Stimulated activated CD4-positive, alpha-beta T cell treated with anti-CD3 and anti-CD28 coated beads, Interleukin-1b, Interleukin-23, amount 100 ng/mL, for 1 hour (primary cell): ENCODE measurements at places on chromosomes 7 and 10.
A peak's percentile ranks its signal among the peaks of the same experiment; 100 is the strongest.

DNA sequence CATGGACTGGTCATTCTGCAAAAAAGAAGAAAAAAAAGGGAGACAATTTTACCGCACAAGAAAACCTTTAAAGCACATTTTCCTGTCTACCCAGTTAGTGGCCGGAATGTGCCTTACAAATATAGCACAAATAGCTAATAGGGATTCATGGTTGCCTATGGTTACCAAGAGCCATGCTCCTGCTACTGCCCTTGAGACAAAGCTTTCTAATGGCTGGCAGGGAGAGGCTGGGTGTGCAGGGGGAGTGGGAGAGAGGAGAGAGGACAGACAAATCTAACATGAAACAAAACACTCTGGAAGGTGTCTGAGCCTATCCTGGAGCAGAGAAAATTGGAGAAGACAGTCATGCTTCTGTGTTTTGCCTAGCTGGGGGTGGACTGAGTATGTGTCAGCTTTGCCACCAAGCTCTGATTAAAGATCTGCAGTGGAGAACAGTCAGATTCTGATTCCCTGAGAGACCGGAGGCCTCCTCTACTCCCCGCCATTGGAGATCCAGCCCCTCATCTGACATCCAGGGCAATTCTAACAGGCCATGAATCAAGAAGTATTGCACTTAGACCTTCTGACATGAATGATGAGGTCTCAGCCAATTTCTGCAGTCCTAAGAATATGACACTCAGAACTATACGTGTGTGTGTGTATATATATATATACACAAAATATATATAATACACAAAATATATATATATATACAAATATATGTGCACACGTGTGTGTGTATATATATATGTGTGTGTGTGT lies 80.2 kb downstream of the PRTFDC1 start:
- no peak for DNase-seq

GRCh38 chr7:74039337-74039736 lies 11.4 kb downstream of the ELN start:
- DNase-seq: no peak

GRCh38 chr7:45564485-45564884 lies 9.7 kb upstream of the ADCY1 start:
- DNase-seq: no peak

GRCh38 chr10:74244807-74245206 lies 93.8 kb downstream of the ADK start:
- no peak for DNase-seq

DNA sequence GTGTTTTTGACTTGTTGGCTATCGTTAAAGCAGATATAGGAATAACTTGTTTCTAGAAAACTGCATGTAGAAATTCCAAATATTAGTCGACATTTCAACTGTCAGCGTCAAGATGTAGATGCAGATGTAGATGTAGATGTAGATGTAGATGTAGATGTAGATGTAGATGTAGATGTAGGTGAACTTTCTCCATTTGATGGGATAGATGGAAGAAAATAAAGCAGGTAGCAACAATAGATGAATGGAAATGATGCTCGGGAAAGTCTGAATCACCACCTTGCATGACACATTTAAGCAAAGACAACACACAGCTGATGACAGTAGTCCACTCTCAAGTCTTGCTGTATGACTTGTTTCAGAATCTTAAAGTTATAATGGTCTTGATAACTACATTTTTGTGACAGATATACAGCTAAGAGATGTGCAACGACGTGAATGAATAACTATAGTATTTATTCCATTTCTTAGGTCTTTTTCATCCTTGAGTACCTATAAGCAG lies 53.5 kb downstream of the SND1 start:
- no peak for DNase-seq

DNA sequence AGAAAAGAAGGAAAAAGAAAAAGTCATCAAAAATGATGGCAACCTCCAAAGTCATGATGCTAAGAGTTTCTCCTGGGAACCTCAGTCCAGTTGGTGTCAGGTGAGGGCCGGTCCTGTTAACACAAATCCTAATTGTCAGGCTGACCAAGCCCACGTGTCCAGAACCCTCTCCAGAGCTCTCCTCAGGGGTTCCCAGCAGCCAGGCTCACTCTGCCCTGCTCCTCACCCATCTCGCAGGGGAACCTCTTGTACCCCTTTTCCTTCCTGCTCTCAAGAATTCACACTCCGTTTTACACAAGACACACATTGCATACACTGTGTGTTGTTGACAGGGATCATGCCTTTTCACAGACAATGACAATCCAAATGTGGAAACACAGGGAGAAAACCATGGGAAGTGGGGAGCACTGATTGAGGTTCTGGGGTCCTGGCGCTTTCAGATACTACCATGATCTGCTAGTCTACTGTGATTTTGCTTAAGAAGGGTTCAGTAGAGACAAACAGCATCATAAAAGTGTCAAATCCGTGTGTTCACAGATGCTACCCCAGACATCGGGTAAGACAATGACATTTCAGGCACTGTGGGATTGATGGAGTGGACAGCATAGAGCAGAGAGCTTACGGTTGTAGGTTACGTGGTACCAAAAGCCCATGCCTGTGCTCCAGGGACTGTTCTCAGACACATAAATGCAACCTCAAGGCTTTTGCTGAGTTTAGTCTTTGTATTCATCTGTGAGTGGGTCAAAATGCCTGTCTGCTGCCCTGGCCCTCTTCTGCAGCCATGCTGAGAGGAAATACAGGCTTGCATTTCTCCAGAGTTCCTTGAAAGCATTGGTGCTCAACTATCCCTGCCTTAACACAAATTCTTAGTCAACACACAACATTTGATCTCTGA lies 16.0 kb downstream of the IL2RA start:
- no peak for DNase-seq

GRCh38 chr7:157228864-157229422 lies 90.2 kb downstream of the UBE3C start:
- no peak for DNase-seq

DNA sequence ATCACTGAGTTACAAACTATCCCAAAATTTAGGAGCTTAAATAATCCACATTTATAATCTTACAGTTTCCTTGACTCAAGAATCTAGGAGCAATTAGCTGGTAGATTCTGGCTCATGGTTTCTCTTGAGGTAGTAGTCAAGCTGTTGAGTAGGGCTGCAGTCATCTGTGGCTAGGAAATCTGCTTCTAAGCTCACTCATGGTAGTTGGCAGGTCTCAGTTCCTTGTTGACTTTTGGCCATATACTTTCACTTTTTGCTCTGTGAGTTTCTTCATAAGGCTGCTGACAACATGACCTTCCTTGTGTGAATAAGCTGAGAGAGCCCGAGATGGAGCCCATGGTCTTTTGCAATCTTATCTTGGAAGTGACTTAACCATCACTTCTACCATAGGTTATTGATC lies 10.8 kb upstream of the ETV1 start:
- DNase-seq: no peak

- DNase-seq: peak; percentile 63
Observed at GRCh38 chr10:100562008-100562672, 26.4 kb downstream of the HIF1AN start.

DNA sequence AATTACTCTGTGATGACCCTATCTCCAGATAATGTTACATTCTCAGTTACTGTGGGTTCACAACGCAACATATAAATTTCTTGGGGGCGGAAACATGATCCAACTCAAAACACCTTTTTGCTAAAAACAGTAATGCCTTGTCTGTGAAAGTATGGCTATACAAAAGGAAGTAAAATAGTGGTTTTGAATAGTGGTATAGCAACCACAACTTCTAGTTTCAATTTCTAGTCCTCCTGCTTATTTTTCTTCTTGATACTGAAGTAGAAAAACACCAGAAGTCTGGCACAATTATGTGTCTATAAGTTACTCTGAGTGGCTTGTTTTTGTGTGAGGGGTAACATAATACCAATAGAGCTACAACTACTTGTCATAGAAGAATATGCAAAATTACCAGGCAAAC lies 21.5 kb upstream of the ZNF800 start:
- DNase-seq: no peak

GRCh38 chr10:69345890-69346474 lies 67.7 kb downstream of the HK1 start:
- DNase-seq: no peak

DNA sequence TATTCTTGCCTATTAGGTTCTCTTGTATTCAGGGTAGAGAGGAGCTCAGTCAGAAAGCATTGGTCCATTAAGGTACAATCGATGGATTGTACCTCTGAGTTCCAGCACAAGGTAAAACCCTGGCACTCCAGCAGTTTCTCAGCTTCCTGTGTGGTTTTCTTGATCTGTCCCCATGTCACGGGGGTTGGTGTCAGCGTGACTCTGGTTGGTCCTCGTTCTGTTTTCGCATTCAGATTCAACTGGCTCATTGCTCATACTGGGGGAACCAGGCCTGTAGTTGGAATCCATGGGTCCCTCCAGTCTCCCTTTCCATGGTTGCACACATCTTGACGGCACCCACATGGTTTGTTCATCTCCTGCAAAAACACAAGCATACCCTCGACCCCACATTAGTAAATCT lies 32.7 kb upstream of the RASGEF1A start:
- DNase-seq: no peak

DNA sequence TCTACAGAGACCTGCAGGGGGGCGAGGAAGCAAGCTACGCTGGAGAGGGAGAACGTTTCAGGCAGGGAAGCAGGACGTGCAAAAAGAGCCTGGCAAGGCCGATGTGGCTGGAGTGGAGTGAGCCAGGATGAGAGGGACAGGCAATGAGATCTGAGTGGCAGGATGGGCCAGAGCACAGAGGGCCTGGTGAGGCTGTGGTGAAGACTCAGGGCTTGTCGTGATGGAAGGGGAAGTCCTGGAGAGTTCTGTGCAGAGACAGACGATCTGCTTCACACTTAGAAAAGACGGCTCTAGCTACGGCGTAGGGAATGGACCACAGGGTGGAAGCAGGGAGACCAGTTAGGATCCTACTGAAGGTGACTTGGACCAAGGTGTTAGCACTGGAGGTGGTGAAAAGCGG lies 87.0 kb downstream of the SH3PXD2A start:
- no peak for DNase-seq

DNA sequence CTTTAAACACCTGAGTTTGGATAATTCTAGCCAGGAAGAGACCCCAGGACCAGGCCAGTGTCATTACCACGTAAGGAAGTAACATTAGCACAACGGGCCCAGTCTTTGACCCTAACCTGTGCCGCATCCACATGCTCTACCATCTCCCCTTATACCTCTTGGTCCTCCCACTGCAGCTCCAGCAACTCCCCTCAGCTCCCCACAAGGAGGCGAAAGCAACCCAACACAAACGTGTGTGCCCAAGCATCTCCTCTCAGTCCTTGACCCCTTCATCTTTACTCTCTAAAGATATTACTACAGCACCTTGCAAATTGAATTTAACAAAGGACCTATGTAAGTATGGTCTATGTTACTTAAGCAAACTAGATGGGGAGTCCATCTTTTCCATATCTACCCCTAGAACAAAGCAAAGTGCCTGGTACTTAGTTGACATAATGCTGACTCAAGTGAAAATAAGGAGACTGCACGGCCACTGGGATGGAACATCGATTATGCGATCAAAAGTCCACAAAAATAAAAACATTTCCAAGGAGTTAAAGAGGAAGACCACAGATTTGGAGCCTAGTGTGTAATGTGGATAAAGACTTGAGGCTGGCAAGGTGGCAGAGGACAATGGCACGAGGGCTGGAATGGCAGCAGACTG lies 147.7 kb downstream of the JAZF1 start:
- DNase-seq: no peak

GRCh38 chr7:2193575-2194305 lies 39.0 kb downstream of the MAD1L1 start:
- no peak for DNase-seq

- no peak for DNase-seq
Observed at GRCh38 chr10:117537904-117538524, 4.5 kb upstream of the EMX2 start.

- DNase-seq: no peak
Observed at GRCh38 chr7:19665399-19666008, 43.3 kb downstream of the POLR1F start.

DNA sequence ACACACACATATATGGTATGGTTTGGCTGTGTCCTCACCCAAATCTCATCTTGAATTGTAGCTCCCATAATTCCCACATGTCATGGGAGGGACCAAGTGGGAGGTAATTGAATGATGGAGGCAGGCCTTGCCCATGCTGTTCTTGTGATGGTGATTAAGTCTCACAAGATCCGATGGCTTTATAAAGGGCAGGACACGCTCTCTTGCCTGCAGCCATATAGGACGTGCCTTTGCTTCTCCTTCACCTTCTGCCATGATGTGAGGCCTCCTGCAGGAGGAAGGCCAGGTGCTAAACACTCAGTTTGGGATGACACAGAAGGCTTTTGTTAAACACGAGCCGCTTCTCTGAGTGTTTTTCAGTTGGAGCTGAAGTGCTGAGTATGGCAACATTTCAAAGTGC lies 205.3 kb upstream of the KLF6 start:
- no peak for DNase-seq

GRCh38 chr7:47937065-47937687 lies 11.1 kb downstream of the PKD1L1 start:
- no peak for DNase-seq
